GM23248 (cell line): ENCODE measurements at places on chromosomes 5 and 9. TPM values are rescaled to one million over a fixed set of nuclear protein-coding genes. Genes with fewer than 3 reads are reported as not detected.

IFNB1 gene
- not detected in 2 replicates for polyA plus RNA-seq

DNA sequence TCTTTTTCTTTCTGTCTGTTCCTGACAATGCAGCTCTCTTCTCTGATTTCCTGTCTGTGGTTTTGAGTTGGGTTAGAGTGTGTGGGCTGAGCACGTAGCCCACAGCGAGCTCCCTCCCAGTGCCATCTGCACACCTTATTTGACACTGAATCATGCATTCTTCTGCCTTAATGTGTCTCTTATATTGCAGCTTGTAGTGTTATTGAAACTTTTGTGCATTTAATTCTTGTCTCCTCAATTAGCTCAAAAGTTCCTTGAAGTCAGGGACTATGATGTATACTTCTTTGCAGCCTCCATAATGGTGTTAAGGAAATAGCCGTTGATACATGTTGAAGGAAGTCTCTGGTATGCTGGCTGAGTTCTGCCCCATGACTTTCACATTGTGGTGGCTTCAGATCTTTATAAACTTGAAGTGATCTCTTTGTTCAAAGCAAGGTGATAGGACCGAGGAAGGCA is 576.2 kb upstream of the CLINT1 start:
- H3K4me1 ChIP-seq: peaks cover 55% of the 10 kb centered on the region
- no peaks in the 10 kb centered on the region for H3K27me3 ChIP-seq
- peak overlapping the region; percentile 31 for H3K4me3 ChIP-seq
- peak; percentile 58 for DNase-seq
- H3K27ac ChIP-seq: 0 out of 2 replicates have a peak overlapping the region, but pooled peaks have one; percentile 4
- no peaks in the 10 kb centered on the region for H3K36me3 ChIP-seq

DNA sequence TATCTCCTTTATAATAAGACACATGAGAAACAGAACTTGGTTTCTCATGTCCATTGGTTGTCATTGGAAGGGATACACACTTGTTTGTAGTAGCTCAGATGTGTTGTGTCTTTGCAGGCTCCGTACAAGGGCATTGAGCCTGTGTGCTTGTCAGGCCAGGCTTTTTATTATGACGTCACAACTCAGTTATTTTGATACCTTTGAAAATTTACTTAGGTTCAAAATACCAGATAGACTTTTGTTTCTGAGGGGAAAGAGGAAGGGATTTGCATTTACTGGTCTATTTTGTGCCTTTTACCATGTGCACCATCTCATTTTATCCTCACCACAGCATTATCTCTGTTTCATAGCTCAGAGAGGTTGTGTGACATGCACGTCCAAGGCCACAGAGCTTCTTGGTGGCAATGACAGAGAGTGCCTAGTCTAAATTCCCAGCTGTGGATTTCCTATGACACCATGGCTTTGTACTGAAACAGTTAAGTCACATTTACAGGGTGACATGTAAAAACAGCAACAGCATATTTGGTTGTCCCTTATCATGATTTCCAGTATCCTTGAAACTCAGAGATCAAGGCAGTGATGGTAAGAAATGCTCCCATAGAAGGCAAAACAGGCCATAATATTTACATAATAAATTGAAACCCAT is 268.7 kb downstream of the AOPEP start:
- no peak for DNase-seq
- H3K27me3 ChIP-seq: no peaks in the 10 kb centered on the region
- H3K36me3 ChIP-seq: no peaks in the 10 kb centered on the region
- peak overlapping the region; percentile 59 for H3K27ac ChIP-seq
- no peak overlapping the region for H3K4me3 ChIP-seq

NKD2 gene
- polyA plus RNA-seq: not detected in 2 replicates

CEL gene
- polyA plus RNA-seq: 0.13 TPM in 1 of 2 replicates, not detected in the other

DNA sequence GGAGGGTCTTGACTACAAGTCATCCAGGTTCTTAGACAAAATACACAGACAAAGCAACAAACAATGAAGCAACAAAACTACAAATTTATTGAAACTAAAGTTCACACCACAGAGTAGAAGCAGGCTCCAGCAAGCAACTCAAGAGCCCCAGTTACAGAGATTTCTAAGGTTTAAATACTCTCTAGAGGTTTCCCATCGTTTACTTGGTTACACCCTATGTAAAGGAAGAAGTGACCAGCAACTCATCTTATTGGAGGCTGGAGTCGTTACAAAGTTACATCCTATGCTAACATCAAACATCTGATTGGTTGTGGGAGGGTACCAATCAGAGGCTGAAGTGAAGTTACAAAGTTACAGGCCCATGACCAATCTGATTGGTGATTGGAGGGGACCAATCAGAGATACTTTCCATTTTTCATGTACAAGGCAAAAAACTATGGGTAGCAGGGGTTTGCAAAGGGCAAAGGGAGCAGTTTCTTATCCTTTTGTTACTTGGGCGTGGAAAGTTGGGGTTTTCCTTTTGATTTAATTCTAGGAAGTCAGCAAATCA is 2292.6 kb upstream of the C9orf72 start:
- H3K36me3 ChIP-seq: no peaks in the 10 kb centered on the region
- H3K4me3 ChIP-seq: no peak overlapping the region
- H3K27me3 ChIP-seq: no peaks in the 10 kb centered on the region
- no peaks in the 10 kb centered on the region for H3K4me1 ChIP-seq
- no peak overlapping the region for H3K27ac ChIP-seq
